ENCODE measurements at places on chromosomes 5 and 9.
A peak's percentile ranks its signal among the peaks of the same experiment; 100 is the strongest.

- DNase-seq: no peak
Observed at GRCh38 chr9:31146485-31147166, 1237.8 kb upstream of the ACO1 start.

DNA sequence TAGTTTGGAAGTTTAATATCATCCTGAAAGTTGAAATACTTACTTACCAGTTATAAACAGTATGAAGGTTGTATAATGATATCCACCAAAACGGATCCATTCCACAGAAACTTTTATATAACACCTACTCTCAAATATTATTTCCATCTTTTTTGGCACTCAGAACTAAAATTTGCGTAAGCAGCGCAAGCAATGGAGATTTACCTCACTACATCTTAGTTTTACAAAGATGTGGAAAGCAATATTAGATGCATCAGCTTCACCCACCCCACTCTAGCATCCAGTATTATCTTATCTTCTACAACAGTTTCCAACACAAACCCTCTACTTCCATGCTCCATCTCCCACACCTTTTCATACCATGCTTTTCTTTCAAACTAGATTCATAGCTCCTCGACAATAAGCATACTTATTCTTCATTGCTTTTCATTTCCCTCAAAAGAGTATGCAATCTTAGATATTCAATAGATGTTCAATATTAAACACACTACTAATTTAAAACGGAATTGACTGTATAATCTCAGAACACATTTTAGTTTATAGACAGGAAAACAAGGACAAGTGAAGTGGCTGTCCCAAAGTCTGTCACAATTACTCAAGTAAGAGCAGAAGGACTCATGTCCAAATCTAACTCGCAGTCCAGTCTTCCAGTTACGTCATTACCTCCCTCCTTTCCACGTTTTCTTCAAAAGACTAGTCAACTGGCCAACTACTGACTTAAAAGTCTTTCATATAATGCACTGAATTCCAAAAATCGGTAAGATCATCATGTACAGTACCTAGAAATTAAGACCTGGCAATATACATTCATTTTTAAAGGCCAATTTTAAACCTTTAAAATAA is 2.2 kb downstream of the PPP2CA start:
- no peak for DNase-seq

- no peak for DNase-seq
Observed at GRCh38 chr9:116627433-116627832, 59.7 kb upstream of the TRIM32 start.

- no peak for DNase-seq
Observed at GRCh38 chr9:92986176-92987119, 39.1 kb downstream of the FGD3 start.

DNA sequence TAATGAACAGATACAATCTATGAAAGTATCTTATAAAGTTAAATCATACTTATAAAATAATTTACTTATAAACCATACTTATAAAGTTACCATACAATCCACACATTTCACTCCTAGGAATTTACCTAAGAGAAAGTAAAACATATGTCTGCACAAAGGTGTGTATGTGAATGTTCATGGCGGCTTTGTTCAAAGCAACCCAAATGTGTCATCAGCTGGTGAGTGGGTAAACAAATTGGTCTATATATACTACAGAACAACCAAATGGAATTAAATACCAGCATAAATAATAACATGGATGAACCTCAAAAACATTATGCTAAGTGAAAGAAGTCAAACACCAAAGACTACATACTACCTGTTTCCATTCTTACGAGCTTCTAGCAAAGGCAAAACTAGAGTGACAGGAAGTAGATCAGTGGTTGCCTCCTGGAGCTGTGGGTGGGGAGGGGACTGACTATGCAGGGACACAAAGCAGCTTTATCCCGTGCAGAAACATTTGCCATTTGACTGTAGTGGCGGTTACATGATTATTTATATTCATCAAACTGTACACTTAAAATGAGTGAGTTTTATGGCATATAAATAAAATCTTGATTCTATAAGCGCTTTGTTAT is 10.6 kb downstream of the TRAF1 start:
- peak; percentile 14 for DNase-seq

GRCh38 chr5:45279109-45279508 is 417.1 kb downstream of the HCN1 start:
- no peak for DNase-seq

DNA sequence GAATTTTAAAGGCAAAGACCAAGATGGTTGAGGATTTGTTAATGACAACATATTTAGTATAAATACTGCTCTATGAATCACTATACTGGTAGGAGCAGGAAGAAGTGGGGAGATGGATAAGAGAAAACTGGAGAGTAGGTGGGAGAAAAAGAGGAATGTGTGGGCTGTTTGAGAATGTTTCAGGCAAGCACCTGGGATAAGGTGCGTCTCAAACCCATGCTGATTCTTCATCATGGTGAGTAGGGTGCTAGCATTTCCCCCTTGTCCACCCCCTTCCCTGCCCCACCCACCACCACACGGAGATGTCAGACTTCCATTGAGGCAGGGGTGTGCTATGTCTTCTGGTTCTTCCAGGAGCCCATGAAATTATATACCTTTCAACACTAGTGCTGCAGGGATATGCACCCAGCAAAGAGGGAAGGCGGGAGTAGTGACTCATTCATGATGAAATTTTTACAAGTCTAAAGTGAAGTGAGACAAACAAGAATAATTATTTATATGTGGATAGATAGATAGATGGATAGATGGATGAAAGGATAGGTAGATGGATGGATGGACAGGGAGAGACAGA is 54.3 kb downstream of the MTX3 start:
- DNase-seq: no peak

- no peak for DNase-seq
Observed at GRCh38 chr5:134547999-134548658, 22.7 kb downstream of the JADE2 start.

DNA sequence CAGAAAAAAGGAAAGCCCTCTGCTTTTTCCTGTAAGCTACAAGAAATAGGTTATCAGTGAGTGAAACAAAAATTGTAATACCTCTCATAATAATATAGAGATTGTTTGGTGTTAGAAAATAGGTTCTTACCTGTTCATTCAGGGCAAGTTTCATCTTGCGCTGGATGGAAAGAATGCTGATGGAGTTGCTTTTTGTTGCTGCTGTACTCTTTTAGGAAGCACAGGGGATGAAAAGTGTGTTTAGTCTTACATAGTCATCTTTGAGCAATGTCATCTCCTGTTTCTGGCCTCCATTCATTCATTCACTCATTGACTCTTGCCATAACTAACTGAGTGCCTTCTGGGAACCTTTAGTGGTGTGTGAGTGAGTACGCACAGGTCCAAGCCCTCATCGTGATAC is 6.4 kb downstream of the ENTREP1 start:
- DNase-seq: no peak

DNA sequence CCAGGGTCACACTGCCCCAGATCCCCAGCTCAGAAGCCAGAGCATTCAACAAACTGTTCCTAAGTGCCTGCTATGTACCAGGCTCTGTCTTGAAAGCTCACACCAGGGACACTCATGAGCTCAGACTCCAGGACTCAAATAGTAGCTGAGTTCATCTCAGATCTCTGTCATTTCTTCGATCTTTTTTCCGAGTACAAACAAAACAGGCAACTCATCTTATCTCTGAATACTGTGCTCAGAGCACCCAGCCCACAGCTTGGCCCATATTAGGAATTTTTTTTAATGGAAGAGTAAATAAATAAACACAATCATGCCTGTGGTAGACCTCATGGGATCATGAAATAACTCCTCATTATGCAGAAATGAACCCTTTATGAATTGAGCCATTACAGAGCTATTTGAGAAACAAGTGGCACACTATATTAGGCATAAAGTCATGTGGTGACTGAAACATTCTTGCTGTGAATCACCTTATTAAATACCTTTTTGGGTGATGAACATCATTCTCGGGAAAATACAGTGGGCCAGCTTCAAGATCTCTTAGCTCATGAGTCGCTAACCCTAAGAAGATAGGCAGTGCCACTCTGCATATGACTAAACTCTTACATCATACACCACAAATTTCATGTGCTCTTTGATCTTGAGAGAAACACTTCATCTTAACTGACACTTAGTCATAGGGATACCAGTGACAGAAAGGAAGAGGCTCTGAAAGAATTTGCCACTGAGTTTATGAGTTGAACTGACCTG is 9.9 kb downstream of the SH3RF2 start:
- no peak for DNase-seq

DNA sequence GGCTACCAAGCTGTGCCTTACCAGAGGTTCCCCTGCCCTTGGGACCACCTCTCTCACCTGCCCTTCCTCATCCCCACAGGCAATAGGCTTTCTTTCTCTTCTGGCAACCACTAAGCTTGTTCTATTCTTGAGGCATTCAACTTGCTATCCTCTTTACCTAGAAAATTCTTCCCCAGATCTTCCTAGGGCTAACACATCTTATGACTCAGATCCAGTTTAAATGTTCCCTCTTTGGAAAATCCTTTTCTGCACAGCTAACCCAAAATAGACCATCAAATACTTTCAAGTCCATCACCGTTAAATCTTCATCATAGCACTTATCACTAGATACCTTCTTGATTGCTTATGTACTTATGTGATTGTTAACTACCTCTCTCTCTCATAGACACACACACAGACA is 93.7 kb downstream of the ENC1 start:
- DNase-seq: no peak

GRCh38 chr5:1563051-1563461 is 39.3 kb upstream of the LPCAT1 start:
- no peak for DNase-seq

DNA sequence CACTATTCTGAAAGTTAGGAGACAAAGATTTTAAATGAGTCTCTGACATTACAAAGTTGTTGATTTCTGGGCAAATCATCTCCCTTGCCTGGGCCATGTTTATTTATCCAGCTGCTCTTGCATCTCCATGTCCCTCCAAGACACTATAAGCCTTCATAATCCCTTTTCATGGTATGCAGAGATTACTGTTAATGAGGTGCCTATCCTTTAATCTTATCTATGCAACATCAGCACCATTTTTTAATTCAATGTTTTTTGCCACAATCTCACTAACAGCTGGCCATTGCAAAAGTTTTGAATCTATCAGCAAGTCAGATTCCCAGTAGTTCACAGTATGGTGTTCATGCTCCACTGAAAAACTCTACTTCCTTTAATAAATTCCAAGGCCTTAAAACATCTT is 108.5 kb upstream of the PTPRD start:
- no peak for DNase-seq

DNA sequence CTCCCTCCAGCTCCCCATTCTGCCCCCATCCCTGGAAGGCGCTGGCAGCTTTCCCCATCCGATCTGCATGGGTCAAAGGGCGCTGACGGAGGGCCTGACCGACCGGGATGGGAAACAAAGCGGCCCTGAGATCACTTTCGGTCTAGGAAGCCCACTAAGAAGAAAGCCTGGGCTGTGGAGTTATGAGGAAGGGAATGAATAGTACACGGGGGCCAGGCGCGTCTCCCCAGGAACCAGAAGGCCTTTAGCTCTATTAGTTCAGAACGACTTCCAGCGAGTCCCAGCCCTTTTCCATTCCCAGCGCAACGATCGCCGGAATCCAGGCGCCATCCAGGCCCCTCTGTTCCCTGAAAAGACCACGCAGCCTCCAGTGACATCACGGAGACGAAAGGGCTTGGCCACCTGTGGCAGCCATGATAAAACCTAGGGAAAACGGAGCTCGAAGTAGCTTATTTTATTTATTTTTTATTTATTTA is 70.1 kb upstream of the CCDC180 start:
- no peak for DNase-seq

GRCh38 chr9:13088720-13089427 is 190.6 kb downstream of the MPDZ start:
- peak; percentile 61 for DNase-seq

DNA sequence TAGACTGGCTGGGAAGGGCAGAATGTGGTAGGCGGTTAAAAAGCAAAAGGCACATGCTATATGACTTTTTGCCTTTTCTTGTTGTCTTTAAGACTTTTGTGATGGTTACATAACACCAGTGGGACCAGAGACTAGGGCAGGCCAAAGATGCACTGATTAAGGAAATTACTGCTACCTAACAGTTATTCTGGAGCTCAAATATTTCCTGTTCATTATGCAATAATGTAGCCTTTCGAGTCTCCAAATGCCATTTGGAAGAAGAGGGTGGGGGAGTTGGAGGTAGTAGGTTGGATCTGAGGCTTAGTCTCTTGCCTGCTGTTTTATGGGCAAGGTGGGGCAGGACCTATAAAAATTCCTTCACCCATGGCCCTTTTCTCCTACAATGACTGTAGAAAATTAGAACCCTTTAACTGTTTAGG is 51.7 kb downstream of the SH3GL2 start:
- no peak for DNase-seq

DNA sequence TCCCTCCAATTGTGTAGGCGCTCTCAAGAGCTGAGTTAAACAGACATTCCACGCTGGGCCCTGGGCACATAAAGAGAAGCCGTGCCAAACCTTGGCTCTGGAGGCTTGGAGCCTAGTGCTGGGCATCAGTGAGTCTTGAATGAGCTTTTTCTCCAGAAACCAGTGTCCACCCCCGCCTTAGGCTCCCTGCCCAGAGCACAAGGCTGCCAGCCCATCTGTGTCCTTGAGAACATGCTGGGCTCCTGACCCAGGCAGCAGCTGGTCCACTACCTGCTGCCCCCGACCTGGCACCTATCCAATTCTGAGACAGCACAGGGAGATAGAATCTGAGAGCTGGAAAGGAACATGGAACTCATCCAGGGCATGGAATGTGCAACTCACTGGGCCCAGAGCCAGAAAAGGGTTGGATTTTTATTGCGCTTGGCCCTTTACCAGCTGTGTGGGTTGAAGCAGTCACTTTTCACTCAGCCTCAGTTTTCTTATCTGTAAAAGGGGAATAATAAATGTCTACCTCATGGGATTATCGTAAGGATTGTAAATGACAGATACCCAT is 92.4 kb upstream of the CPLX2 start:
- peak; percentile 94 for DNase-seq

GRCh38 chr9:120441426-120442307 is 138.3 kb downstream of the CDK5RAP2 start:
- DNase-seq: no peak

DNA sequence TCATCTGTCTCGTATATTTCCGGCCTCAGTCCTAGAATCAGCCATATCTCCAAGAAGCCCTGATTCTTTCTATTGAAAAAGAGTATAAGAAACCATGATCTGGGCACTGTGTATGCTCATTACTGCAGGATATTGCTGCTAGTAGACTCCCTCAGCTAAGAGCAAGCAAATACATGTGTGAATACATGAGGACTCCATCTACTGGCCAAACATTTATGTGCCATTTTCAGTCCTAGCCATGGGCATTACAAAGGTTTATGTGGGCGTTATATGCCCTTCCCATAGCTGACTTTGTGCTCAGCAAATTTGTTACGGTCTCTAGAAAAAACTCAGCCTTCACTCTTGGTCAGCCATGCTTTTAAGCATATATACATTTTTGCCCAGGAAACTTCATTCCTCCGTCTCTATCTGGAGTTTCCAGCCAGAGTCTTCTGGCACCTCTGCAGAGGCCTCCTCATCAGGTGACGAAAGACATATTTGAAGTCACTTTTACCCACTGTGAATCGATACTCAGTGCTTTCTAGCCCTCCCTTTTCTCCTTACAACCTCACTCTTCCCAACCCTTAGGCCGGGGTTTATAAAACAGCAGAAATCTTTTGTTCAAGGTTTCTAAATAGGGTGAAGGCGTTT is 1495.6 kb upstream of the CDH6 start:
- peak; percentile 27 for DNase-seq
